ENCODE measurements at places on chromosomes 6 and 20.

- DNase-seq, result no peak
These were observed 26.8 kb downstream of the KIF3B start for GRCh38 chr20:32304131-32304746.

- no peak for DNase-seq
These were observed 17.6 kb downstream of the RMND1 start for GRCh38 chr6:151434369-151434768.

DNA sequence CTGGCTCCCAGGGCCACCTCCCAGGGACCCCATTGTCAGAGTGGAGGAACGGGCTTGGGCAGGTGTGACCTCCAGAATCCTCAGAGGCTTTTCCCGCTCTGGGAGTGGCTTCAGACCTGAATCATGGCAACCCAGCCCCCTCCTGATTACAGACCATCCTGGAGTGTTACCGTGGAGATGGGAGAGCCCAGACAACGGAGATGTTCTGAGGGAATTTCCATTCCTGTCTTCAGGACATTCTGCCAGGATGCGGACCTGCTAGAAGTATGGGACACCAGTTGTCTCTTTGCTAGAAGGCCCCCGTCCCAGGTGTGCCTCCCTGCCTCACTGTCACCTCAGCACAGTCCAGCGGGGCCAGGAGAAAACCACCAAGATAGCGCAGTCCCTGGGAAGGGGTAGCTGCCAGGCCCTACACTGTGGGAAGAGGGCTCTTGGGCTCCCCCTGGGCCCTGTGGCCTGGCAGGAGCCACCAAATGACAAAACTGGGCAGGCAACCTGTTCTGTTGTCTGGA lies 109.9 kb downstream of the PSMB1 start:
- no peak for DNase-seq

GRCh38 chr6:108510461-108511319 lies 50.0 kb upstream of the FOXO3 start:
- DNase-seq, result no peak

DNA sequence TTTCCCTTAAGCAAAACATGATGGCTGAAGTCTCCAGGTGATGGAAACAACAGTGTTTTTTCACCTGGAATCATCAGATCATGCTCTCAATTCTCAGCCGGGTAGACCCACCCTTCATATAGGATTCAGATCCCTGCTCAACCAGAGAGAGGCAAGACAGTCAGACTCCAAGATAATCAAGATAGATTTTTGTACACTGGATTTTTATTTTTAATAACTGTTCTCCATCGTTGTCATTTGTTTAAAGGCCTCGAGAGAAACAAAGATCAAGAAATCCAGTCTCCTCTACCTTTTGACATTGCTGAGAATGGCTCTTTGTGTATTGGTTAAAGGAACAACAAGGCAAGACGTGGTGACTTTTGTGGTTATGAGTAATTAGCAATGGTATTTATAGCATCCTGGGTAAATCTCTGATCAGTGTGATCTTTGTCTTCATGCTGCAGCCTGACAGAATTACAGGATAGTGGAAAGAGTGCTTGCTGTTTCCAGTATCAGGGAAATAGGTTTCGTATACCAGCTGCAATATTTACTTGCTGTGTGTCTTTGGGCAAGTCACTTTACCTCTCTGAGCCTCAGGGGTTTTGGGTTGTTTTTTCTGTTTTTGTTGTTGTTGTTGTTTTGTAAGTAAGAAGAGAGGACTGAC lies 29.9 kb downstream of the ID4 start:
- no peak for DNase-seq

DNA sequence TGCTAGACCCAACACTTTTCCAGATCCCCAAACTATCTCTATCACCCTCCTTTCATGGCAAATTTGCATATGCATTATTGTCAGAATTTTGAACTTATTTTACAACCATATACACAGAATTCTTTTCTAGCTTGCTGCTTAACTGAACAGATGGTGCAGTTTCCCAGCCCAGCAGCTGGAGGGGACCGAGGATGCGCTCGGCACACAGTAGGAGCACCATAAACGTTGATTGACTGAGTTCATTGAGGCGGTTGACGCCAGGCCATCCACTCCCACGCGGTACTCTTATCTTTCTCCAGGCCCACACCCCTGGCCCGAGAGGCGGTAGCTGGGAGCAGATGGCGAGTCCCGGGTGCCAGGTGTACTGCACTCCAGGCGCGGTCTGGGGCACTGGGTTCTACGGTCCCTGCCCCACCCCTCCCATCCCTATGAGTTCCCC lies 6.8 kb upstream of the SOX4 start:
- no peak for DNase-seq

DNA sequence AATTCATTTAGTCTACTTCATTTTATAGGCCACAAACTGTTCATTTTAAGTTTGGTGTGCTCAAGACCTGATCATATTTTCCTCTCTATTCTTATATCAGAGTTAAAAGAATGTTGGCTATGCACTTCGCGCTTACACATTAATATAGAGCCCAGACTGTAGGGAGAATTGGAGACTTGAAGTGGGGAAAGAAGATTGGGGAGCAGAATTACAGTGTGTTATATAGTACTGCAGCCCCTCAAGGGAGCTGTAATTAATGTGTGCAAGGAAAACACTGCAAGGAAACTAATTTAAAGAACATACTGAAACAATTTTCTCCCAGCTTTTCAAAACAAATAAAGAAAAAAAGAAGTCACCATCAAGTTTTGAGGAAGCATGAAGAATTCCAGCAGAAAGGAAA lies 572.7 kb upstream of the FLRT3 start:
- DNase-seq, result no peak

GRCh38 chr20:37727957-37728634 lies 34.3 kb downstream of the CTNNBL1 start:
- no peak for DNase-seq

DNA sequence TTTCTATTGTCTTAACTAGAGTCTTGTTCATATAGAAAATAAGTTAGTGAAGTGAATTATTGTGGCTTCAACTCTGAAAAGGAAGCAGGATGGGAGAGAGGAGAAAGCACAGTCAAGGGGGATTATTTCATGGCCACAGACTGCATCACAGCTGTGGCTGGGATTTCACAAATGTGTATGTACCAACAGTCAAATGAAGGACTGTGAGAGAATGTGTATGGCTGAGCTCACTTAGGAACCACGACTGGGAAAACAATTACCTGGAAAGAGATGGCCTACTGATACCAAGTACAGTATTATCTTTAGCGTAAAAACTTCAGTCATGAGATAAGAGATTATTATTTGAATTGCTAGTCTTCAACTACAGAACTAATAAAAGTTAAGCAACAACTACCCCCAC lies 54.9 kb downstream of the SESN1 start:
- DNase-seq, result no peak

GRCh38 chr6:168167431-168168315 lies 88.7 kb upstream of the FRMD1 start:
- no peak for DNase-seq

DNA sequence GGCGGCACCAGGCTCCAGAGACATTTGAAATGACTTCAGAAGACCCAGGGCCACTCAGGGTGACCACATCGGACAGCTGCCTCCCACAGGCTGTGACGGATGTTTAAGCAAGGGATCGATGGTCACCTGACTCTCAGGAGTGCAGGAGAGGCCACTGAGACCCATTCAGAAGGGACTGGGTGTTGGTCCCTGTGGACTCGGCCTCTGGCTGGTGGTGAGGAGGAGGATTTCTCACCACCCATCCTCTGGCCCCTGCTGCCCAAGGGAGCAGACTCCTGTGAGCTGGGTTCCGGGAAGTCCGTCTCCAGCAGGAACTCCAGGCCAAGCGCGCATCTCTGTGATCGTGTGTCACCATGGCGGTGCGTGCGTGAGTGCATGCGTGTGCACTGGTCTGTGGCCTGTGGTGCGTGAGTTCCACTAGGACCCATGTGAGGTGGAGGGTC lies 25.5 kb downstream of the NPEPL1 start:
- no peak for DNase-seq

DNA sequence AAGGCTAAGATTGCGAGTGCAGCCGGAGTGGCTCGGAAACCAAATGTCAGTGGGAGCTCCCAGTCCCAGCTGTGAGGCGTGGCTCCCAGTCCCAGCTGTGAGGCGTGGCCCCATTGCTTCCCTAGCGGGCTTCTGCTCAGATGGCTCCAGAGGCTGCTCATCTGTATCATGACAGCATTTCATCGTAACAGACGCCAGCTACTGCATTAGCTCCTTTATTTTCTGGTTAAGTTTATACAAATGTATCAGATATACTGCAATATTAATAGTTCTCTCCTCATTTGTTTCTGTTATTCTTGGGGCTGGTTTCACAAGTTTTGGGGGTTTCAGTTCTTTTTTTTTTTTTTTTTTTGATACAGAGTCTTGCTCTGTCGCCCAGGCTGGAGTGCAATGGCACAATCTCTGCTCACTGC lies 34.7 kb upstream of the TBXT start:
- DNase-seq, result no peak

GRCh38 chr6:13472976-13473767 lies 14.2 kb downstream of the GFOD1 start:
- DNase-seq, result no peak

- DNase-seq, result no peak
These were observed 48.8 kb downstream of the NPEPL1 start for GRCh38 chr20:58741384-58741783.

GRCh38 chr6:164258421-164258820 lies 843.9 kb downstream of the QKI start:
- DNase-seq, result no peak

DNA sequence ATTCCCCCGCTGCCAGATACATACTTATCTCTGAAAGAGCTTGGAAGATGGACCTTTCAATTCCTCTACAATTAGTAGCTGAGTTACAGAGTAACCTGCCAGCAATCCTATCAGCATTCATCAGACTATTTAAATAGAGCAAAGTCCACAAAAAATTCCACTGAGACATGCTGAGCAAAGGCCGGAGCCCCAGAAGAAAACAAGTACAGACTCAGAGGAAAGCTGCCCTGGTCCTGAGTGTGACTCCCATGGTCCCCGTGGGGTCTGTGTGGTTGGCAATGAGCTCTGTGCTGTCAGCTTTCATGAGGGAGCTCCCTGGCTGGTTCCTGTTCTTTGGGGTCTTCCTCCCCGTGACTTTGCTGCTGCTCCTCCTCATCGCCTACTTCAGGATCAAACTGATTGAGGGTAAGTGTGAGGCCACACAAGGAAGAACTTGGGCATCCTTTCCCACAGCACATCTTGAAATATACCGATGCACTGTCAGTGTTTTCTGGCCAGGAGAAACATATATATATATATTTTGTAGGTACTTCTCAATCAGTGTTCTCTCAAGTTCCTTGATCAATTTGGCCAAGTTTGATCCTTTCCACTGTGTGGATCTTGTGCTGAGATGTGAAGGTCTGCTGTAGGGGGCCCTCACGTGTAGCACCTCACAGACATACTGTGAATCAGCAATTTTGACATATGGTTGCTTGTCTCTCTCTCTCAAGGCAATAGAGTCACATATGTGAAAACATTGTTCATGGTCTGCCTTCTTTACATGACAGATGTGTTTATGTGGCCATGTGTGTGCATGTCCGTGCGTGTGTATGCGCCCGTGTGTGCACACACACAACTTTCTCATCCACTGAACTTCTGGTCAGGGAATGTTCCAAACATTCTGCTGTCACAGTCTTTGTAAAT lies at the start of gene SMLR1:
TSS of gene SMLR1 (plus strand) at position 160 of the 903 bp plus-strand sequence. CDS start at position 168, 8 bp downstream.
- no peak for DNase-seq

DNA sequence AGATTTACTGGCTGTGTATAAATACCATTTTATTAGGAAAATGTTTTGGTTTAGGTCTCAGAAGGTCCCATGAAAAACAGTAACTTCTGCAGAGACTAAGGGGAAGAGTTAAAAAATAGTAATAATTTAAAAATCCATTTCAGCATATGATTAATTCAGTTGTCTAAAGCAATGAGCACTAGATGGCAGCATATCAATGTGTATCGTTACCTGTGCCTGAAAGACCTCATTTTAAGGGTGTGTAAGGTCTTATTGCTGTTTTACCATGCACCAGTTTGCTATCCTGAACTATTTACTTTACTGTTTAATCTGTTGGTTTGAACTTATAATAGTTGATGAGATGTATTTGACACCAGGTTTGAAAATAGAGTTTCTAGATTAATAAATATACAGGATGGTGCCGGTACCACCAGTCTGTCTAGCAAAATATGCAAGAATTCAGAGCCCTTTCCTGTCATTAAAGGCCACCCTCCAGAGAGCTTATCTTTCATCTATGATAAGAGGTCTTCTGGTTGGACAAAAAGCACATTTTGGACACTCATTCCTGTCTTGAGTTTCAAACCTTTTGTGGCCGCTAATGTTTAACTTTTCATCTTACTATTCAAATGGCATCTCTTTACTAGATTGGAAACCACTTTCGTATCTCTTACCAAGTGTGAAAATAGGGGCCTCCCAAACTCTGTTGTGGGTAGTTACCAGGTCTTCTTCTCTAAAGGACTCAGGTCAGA lies 8.9 kb upstream of the AHI1 start:
- no peak for DNase-seq

DNA sequence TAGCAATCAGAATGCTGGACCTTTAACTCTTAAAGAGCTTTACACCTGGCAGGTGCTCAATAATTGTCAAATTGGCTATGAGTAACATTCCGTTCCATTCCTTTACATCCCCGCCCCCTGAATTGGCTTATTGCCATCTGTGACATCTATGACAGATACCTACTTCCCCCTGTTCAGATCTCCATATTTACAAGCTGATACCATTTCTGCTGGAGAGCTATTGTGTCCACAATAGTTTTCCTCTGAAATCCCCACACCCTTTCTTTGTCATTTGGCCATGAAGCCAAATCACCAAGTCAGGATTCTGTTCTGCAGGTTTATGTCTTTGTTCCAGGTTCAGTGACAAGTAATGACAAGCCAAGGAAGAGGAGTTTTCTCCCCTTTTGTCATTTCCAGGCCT lies 3.2 kb downstream of the CDH26 start:
- no peak for DNase-seq

GRCh38 chr6:157535340-157536222 lies 154.6 kb downstream of the ZDHHC14 start:
- DNase-seq, result no peak

GRCh38 chr6:122751326-122751725 lies 28.2 kb upstream of the FABP7 start:
- no peak for DNase-seq
